Lower leg skin (tissue), 4 donors: ENCODE measurements at places on chromosomes 3 and 15. TPM values are rescaled to one million over a fixed set of nuclear protein-coding genes. Genes with fewer than 3 reads are reported as not detected.

NGLY1 gene
- total RNA-seq = 21.1 TPM

BHLHE40 gene
- total RNA-seq = 145 TPM

PRR23B gene
- not detected for total RNA-seq

BCL2A1 gene
- total RNA-seq = not detected

PRSS50 gene
- not detected for total RNA-seq

TLR9 gene
- total RNA-seq = 0.19 TPM

SQOR gene
- 53.3 TPM for total RNA-seq

SCAPER gene
- total RNA-seq = 25.2 TPM

ADAMTS17 gene
- 3.5 TPM for total RNA-seq

ADAMTSL3 gene
- total RNA-seq = 2.4 TPM

CMTM8 gene
- total RNA-seq = 24.7 TPM

CLDN18 gene
- total RNA-seq = not detected

BFSP2 gene
- not detected for total RNA-seq

SCN11A gene
- 0.10 TPM for total RNA-seq

DNASE1L3 gene
- total RNA-seq = 3.4 TPM

ITIH4 gene
- 0.38 TPM for total RNA-seq
